ENCODE measurements at places on chromosomes 2 and 18.

DNA sequence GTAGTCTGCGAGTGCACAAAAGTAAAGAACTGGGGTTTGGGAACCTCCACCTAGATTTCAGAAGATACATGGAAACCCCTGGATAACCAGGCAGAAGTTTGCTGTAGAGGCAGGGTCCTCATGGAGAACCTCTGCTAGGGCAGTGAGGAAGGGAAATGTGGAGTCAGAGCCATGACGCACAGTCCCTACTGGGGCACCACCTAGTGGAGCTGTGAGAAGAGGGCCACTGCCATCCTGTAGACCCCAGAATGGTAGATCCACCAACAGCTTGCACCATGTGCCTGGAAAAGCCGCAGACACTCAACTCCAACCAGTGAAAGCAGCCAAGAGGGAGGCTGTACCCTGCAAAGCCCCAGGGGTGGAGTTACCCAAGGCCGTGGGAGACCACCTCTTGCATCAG, 206.4 kb downstream of the PIEZO2 start:
- DNase-seq = no peak

DNA sequence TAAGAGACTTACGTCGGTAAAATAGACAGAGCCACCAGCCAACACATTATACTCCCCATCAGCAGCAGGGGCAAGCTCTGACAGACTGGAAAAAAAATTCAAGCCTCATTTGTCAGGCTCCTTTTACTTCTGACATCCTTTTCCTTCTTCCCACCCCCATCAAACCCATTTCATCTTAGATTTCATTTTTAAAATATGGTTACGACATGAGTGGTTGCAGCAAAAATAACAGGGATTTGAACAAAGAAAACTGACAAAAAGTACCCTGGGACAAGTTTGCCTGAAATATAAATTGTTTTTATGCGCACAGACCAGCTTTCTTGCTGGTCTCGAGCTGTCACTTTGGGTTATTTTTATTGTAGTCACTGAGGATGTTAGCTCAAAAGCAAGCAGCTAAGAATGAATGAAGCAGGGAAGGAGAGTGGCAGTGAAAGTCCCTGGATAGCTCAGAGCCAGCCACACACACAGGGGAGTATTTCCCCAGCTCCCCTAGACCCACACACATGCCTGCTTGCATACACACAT, 30.7 kb upstream of the LINC00305 start:
- no peak for DNase-seq

DNA sequence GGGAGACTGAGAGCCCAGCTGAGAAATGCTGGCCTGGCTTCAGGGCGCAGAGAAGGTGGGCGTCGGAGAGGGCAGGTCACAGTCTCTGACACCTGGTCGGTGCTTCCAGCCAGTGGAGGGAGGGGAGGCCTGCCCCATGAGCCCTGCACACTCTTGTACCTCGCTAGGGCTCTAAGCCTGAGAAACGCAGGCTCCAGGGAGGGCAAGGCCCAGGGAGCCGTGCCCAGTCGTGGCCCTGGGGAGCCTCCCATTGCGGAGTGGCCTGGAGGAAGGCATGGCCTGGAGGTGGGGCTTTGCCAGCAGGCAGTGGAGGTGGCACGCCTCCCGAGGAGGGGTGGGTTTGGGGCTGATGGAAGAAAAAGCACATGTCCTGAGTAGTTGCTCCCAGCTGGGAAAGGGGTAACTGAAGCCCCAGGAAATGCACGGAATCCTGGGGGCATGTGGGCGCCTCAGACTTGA, 39.0 kb downstream of the MTERF4 start:
- DNase-seq = no peak

GRCh38 chr2:159817283-159817682, 19.3 kb upstream of the CD302 start:
- no peak for DNase-seq

DNA sequence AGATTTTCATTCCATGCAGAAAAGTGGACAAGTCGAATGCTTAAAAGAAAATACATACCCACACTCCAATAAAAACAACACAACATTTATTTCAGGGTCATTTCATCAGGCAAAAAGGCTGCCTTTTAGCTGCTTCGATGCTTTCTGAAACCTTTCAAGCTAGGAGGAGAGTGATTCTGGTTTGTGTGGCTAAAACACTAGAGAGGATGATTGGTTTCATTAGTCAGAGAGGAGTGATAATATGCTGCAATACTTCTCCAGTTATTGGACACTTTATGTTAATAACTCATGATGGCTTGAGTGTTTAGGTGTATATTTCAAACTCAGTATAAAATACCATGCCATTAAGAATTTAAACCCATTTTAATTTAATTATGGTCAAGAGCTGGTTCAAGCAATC, 614.0 kb downstream of the SLC4A3 start:
- DNase-seq = no peak

GRCh38 chr2:112149866-112150435, 11.8 kb downstream of the FBLN7 start:
- DNase-seq = no peak

DNA sequence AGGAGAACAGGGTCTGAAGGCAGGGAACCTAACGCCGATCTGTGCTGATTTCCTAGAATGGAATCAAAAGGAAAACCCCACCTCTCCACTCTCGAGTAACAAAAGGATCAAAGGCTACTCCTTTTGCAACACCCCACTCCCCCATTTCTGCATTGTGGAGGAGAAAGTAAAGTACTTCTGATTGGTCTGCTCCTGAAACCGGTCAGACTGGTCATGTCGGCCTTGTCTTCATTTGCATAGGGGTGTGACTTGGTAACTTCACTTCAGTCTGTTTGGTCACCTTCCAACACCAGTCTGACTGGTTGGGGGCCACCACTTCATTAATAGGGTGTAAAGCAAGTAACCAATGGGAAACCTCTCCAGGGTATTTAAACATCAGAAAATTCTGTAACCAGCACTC, 771.9 kb downstream of the ERBB4 start:
- no peak for DNase-seq

DNA sequence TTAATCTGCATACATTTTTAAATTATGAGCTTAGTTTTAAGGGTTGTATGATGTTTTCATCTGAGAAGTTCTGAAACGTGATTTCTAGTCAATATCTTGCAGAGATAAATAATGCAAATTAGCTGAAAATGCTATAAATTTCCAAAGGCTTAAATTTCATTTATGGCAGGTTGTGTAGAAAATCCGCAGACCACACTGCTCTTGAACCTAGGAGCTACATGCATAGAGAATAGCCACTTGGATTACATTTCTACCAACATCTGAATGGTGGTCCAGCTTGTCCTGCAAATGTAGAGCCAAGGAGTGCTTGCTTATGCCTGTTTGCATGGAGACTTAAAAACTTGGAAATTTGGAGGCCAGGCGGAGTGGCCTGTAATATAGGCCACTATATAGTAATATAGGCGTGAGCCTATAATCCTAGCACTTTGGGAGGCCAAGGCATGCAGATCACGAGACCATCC, 6.8 kb downstream of the MAT2A start:
- no peak for DNase-seq

DNA sequence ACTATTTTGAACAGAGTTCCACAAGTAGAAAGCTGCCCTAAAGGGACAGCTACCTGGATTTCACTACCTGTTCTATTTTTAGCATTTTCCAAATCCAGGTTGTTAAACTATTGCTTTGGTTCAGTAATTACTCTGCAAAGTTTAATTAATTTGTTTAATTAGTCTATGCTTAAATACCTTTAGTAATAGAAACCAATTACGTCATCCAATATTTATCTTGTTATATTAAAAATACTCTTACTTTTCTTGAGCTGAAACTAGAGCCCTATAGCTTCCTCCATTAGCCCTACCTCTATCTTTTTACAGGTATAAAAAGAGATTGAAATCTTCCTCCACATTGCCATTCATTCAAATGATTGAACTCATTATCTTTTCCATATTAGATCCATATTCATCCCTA, 514.6 kb downstream of the DSC3 start:
- DNase-seq = no peak

GRCh38 chr2:16718576-16719484, 53.2 kb upstream of the CYRIA start:
- DNase-seq = no peak

DNA sequence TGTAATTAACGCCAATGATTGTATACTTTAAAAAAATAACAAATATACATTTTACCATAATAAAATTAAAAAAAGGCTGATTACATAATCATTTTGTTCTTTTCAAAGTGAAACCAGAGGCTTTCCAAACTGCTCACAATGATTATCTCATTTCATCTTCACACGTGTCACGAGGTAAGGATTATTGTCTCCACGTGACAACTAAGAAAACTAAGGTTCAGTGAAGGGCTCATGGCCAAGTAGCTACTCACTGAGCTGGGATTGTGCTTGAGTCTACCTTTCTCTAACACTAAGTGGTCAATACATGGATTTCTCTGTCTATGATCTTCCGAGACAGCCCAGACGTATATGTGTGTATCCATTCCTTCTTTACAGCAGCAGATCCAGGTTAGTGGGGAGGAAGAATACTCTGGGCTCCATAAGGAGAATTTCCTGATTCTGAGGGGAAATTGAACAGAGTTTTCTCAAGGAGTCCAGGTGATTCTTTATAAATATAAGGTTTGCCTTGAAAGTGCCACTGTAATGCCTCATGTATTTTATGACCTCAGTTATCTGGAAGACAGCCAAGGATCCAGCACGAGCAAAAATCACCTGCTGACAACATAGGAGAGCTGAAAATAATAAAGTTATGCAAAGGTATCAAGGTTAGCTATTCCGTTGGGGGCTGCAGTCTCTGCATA, 25.6 kb upstream of the ACSL3 start:
- DNase-seq = no peak

GRCh38 chr2:143535802-143536201, 406.6 kb downstream of the ARHGAP15 start:
- no peak for DNase-seq

GRCh38 chr18:30280186-30280585, 762.4 kb downstream of the DSC3 start:
- no peak for DNase-seq

- DNase-seq = no peak
Measured at GRCh38 chr2:146161256-146161882, 1641.5 kb upstream of the ZEB2 start.

DNA sequence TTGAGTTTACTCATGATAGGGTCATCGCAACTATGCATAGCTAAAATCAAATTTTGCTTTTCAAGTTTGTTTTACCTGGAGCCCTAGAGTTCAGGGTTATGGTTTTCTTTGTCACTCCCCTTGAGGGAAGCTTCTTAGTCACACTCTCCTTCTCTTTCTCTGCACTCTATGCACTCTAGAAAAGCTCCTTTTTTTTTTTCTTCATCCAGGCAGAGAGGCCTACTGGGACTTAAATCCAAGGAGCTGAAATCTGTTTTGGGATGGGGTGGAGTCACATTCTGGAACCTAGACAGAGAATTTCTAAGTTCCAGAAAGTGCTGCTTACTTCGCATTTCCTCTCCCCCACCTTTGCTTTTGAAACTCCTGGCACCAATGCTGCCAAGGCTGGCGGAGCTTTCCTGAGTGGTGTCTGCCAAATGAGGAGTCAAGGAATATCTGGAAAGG, 19.1 kb upstream of the IL18R1 start:
- no peak for DNase-seq

- DNase-seq = no peak
Measured at GRCh38 chr18:45708831-45709230, 15.2 kb upstream of the SLC14A1 start.

DNA sequence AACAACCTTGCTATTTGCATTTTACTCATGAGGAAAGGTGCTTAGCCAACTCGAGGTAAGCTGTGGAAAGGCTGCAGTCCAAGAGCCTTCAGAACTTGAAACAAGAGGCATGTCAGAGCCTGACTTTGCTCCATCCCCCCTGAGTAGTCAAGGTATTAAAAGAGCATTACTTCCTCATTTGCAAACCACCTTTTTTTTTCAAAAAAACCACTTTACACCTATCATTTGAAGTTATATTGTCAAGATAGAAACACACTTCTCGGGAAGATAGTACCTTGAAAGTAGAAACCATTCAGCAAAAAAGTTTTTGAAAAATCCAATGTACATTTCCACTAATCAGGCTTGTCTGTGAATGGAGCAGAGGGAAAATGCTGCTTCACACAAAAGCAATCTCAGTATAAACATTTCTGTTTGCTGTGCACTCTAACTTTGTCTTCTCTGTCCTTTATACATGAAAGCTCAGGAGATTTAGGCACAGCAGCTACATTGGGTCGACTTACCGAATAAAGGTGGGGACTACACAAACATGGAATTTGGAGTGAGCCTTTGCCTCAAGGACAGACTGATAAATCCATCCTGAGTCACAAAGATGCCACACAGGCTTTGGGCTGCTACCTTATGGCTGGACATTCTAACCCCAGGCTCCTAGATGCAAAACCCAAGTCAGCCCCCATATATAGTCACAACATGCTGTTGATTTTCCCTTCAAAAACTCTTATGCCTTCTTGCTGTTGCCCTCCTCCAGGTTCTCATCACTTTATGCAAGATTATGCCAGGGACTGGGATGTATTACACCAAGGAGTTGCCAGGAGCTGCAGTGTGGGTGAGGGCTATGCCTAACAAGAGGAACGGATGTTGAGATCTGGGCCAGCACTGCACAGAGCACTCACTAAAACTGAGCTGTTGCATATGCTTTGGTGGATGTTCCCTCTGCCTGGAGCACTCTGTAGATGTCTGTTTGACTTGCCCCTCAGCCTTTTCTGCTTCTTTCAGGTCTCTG, 41.4 kb upstream of the EML4 start:
- DNase-seq = no peak

DNA sequence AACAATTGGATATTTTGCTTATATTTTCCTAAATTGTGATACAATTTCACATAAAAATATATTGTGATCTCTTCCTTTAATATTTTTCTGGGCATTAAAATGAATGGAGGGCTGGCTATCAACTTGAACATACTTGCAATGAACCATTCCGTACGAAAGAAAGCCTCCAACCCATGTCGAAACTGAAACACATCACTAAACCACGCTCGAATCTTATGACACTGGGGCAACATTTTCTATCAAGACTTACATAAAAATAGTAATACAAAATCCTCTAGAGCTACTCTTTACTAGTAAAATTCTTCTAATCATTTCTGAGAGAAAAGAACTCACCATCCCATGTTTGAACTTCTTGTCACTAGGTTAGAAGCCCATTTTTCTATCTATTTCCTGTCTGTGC, 132.8 kb upstream of the DOK6 start:
- no peak for DNase-seq

DNA sequence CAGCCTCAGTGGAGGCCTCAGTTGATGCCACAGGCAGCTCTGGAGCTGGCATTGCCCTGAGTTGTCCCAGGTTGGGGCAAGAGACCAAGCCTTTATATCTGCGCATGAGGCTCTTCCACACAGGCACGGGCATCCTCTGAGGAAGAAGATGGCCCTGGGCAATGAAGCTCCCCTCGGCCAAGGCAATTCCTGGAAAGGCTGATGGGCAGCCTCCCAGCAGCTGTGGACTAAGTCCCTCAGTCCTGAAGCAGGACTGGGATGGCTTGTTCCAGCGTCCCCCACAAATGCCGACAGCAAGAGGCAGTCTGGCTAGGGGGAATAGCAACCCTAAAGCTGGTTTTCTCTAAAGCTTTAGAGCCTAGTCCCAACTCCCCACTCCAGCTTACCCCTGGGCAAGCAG, 90.0 kb downstream of the TFCP2L1 start:
- DNase-seq = no peak

DNA sequence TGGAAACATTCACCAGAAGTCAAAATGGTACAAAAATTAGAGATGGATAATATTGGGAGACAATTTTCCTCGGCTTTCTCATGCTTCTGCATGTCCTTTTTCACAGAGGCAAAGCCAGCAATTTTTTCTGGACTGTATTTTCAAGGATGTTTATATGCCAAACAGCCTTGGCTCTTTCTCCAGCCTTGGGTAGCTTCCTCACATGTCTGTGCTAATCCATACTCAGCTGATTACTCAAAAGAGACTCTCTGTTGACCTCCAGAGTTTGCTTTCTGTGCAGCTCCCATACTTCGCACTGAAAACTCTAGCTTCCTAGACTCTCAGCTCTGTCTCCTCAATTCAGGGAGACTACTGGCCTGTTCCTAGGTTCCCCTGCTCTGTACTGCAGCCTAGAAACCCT, 10.6 kb downstream of the C18orf63 start:
- DNase-seq = no peak
